NCI-H2227 treated with DMSO at 0.1 percent for 48 hours (cell line): ENCODE measurements at places on chromosomes 2 and 18.

GRCh38 chr18:76459687-76460350 is 35.2 kb downstream of the ZNF516 start:
- DNase-seq, result no peak

DNA sequence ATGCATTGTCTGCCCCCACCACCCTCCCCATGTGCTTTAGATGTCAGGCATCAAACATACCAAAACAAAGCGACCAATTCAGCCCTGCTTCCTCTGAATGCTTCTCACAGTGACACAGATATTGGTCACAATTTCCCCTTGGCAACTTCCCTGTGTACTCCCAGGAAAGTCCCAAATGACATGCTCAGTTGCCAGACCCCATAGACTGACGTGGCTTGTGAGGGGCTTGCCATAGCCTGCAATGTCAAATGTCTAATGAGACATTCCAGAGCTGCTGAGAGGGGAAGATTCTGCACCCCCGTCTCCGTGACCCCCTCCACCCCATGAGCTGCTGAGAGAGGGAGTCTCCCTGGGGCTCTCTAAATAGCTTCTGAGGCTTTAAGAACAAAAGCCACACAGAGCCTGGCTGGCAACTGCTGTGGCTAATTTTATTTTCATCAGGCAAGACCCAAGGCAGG is 47.3 kb downstream of the RFTN2 start:
- no peak for DNase-seq

GRCh38 chr2:229815858-229816257 is 101.5 kb upstream of the DNER start:
- no peak for DNase-seq

GRCh38 chr2:66472225-66472843 is 37.4 kb downstream of the MEIS1 start:
- no peak for DNase-seq
